Left ventricle myocardium inferior (tissue), 1 donor: ENCODE measurements at places on chromosomes 3 and 15. TPM values are rescaled to one million over a fixed set of nuclear protein-coding genes. Genes with fewer than 3 reads are reported as not detected.

Gene PRC1
- total RNA-seq, result 3.4 TPM

Gene SLC9C1
- total RNA-seq, result 1.3 TPM

Gene TTLL13
- 0.19 TPM for total RNA-seq

DNA sequence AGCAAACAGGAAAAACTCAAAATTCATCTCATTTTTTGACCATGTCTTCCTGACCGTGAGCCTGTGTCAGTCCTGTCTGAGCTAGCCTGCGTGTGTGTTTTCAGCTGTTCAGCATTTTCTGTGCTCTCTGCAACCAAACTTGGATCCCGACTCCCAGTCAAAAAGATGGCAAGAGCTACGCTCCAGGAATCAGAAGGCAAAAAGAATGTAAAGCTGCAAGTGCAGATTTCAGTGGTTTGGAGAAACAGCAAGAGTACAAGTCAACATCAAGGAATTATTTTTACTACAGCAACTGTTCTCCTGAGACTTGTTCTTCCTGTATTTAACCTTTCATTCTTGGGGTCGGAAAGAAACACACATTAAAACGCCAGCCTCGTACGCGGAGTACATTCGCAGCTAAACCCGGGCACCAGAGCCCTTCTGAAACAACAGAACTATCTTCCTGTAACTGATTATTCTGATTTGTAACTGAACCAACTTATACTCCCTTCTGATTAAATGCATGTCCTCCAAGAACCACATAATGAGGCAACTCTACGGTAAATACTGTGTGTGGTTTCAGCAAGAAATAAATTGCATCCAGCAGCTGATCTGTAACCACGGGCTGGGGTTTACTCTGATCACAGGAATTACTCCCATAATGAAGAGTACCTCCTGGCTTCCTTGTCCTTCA is 107.4 kb downstream of the LRIG1 start:
- no peak for DNase-seq

GRCh38 chr3:66593978-66594377 is 93.2 kb upstream of the LRIG1 start:
- no peak for DNase-seq

- DNase-seq, result no peak
Observed at GRCh38 chr3:81249540-81250029, 511.9 kb downstream of the GBE1 start.
